ENCODE measurements at places on chromosomes 7 and 10.
A peak's percentile ranks its signal among the peaks of the same experiment; 100 is the strongest.

GRCh38 chr7:134888141-134888740 lies 98.1 kb upstream of the AGBL3 start:
- no peak for DNase-seq

- peak; percentile 29 for DNase-seq
These were observed 39.3 kb downstream of the FAS start for GRCh38 chr10:89029785-89030437.

DNA sequence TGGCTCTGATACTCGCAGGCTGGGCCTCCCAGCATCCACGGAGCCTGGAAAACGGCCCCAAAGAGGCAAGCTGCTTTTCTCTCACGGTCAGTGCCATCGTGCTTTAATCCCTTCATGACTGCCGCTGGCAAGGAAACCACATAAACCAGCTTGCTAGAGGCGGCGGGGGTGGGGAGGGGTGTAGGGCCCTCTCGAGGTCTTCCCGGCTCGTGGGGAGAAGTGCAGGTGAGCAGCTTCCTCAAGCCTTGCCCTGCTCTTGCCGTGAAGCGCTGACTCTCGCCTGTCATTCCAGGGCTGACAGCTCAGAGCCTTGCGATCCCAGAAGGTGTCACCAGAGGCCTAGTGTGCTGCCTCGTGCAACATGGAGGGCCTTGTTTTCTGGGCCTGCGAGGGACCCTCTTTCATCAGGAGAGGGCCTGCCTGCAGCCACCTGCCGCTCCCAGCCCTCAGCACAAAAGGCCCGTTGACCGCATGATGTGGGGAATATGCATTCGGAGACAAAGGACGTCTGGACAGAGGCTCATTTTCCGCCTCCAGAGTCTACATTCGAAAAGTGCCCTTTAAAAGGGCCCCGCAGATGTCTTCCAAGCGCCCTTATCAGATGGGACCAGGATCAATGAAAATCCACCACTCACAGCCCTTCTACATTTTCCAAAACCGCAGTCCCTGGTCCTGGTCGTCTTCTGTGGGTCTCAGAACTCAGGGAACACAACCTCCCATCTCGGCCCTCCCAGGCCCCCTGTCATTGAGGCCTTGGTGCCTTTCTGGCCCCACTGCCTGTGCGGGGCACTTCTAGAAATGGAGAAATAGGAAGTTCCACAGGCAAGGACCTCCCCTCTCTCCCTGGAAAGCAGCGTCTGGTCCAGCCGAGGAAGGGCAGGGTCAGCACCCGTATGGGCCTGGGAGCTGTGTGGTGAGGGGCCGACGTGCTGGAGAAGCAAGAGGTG lies 58.7 kb downstream of the ZRANB1 start:
- no peak for DNase-seq

DNA sequence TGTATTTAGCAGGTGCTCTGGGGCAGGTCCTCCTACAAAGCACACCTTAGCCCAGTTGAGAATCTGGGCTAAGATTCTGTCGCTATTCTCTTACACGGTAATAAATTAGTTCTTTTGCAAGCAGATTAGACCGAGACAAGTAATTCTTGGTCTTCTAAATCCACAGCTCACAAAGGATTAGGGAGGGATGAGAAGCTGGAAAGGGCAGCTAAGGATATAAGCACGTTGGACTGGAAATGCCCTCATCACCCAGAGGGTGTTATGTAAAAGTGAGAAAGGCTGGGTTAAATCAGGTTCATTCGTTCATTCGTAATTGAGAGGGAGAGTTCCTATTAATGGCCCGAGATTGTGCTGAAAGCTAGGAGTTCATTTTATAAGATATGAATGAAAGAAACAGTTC lies 41.8 kb downstream of the PFKFB3 start:
- DNase-seq = no peak

DNA sequence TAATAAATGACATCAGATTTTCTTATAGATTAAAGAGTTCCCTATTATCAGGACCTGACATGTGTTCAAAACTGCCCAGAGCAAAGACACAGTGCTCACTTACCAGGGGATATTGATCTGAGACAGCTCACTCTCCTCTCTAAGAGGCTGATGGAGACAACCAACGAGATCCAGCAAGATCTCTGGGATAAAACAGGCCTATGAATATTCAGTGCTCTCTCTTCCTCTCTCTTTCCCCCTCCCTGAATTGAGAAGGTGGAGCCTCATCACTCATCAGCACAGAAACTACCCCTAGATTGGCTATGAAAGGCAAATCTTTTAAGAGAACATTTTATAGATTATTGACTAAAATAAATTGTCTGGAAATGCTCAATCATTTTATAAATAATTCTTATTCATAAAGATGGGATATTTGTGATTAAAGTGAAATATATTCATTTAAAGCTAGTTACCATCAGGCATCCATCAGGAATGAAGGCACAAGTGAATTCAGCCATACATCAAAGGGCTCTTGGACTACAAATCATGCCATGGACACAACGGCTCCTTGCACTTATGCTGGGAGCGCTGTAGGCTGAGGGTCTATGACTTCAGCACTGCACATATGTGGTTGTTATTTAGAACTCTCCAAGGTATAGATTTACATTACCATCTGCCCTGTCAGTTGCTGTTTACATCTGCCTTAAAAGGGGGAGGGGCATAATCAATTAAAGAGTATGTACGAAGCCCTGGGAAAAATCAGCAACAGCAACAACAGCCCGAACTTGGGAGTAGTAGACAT lies 3.4 kb upstream of the PPP1R17 start:
- no peak for DNase-seq
